ENCODE measurements at places on chromosomes 7 and 10. TPM values are rescaled to one million over a fixed set of nuclear protein-coding genes. Genes with fewer than 3 reads are reported as not detected.

Gene IFIT1B
- not detected for total RNA-seq

Gene NUTM2E
- total RNA-seq = 0.30 TPM

Gene PUS7
- total RNA-seq = 15.6 TPM

DNA sequence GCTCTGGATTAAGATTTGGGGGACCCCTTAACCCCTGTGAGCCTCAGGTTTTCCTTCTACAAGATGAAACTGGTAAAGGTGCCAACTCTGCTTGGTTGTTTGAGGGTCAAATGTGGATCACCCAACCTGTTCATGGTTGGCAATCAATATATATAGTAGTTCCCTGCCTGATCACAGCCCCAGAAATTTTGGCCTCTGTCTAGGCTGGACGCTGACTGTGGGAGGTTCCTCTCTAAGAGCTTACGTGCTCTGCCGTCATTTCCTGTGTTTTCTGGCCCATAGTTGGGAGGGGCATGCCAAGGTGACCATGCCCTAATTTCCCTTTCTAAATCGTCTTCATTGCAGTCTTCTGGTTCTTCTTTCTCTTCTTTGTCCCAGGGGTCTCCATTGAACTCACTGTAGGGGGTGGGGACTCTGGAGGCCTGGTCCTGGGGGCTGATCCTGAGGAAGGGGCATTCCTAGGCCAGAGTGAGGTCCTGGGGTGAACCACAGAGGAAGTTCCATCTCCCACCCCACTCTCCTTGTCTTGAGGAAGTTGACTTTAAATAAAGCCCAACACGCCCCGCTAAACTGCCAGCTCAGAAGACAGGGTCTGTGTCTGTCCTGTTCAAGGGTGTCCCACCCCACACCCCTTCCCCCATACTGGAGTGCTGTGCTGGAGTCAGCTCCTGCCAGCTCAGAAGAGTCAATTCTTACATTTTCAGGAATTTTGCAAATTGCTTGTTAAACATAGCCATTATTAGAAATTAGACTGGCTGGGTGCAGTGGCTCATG is 98.9 kb upstream of the SDK1 start:
- no peaks in the 10 kb centered on the region for H3K27me3 ChIP-seq
- no peaks in the 10 kb centered on the region for H3K36me3 ChIP-seq
- DNase-seq = no peak

GRCh38 chr10:71421075-71421434 is 24.3 kb downstream of the CDH23 start:
- no peak overlapping the region for H3K4me3 ChIP-seq
- no peaks in the 10 kb centered on the region for H3K27me3 ChIP-seq
- H3K36me3 ChIP-seq = no peaks in the 10 kb centered on the region
- no peaks in the 10 kb centered on the region for H3K4me1 ChIP-seq

Gene AKR1C8
- total RNA-seq = not detected

Gene SUFU
- total RNA-seq = 17.7 TPM

Gene ERVW-1
- not detected for total RNA-seq

- H3K36me3 ChIP-seq = no peaks in the 10 kb centered on the region
- H3K27me3 ChIP-seq = no peaks in the 10 kb centered on the region
- H3K27ac ChIP-seq = no peak overlapping the region
- DNase-seq = no peak
- no peak overlapping the region for H3K4me3 ChIP-seq
These were observed 41.4 kb downstream of the NRP1 start for GRCh38 chr10:33293076-33293475.

- peak; percentile 3 for DNase-seq
- no peaks in the 10 kb centered on the region for H3K36me3 ChIP-seq
- no peaks in the 10 kb centered on the region for H3K27me3 ChIP-seq
- H3K27ac ChIP-seq = no peak overlapping the region
These were observed 131.4 kb downstream of the ADAM12 start for GRCh38 chr10:126256864-126257263.

Gene TET1
- total RNA-seq = 5.7 TPM

GRCh38 chr10:131784363-131785120 is 116.3 kb upstream of the PPP2R2D start:
- H3K27ac ChIP-seq = no peak overlapping the region
- no peak overlapping the region for H3K4me3 ChIP-seq
- no peak for DNase-seq
- H3K27me3 ChIP-seq = no peaks in the 10 kb centered on the region
- no peaks in the 10 kb centered on the region for H3K4me1 ChIP-seq

GRCh38 chr7:24143547-24143946 is 140.4 kb upstream of the NPY start:
- DNase-seq = no peak
- H3K4me1 ChIP-seq = no peaks in the 10 kb centered on the region
- H3K36me3 ChIP-seq = no peaks in the 10 kb centered on the region

GRCh38 chr7:2542916-2543871 is 12.1 kb downstream of the BRAT1 start:
- no peaks in the 10 kb centered on the region for H3K36me3 ChIP-seq
- no peaks in the 10 kb centered on the region for H3K4me1 ChIP-seq
- no peaks in the 10 kb centered on the region for H3K27me3 ChIP-seq
- no peak overlapping the region for H3K27ac ChIP-seq
- no peak overlapping the region for H3K4me3 ChIP-seq
- no peak for DNase-seq

DNA sequence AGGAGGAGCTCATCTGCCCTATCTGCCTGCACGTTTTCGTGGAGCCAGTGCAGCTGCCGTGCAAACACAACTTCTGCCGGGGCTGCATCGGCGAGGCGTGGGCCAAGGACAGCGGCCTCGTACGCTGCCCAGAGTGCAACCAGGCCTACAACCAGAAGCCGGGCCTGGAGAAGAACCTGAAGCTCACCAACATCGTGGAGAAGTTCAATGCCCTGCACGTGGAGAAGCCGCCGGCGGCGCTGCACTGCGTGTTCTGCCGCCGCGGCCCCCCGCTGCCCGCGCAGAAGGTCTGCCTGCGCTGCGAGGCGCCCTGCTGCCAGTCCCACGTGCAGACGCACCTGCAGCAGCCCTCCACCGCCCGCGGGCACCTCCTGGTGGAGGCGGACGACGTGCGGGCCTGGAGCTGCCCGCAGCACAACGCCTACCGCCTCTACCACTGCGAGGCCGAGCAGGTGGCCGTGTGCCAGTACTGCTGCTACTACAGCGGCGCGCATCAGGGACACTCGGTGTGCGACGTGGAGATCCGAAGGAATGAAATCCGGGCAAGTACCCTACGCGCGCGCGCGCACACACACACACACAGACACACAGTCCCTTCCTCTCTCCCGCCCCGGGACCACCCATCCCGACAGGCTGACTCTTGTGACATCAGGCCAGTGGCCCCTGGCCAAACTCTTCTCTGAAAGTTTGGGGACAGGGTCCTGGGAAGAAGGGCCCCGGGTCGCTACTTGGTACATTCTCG is 538 bp downstream of the TRIM8 start:
- DNase-seq = peak; percentile 89
- no peaks in the 10 kb centered on the region for H3K36me3 ChIP-seq
- H3K27ac ChIP-seq = peak overlapping the region; percentile 98
- peaks cover 23% of the 10 kb centered on the region for H3K4me1 ChIP-seq

Gene MACC1
- total RNA-seq = 0.26 TPM

DNA sequence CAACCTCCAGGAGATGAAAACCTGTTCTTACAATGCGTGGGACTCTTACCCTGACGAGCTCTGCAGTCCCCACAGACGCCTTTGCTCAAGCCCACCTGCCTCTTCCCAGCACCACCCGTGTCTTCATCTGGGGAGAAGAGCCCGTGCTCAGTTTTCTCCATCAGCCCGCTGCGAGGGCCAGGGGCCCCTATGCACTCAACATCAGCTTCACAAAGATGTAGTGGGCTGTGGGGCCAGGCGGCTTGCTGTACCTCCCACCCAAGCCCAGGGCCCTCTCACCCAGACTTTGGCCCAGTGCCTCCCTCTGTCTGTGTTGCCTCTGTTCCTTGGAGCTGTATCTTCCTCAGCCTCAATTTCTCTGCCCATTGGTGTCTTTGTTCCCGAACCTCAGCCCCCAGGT is 436.6 kb downstream of the DNAJB6 start:
- no peaks in the 10 kb centered on the region for H3K4me1 ChIP-seq
- no peaks in the 10 kb centered on the region for H3K27me3 ChIP-seq
- no peak overlapping the region for H3K4me3 ChIP-seq
- H3K36me3 ChIP-seq = no peaks in the 10 kb centered on the region
- no peak overlapping the region for H3K27ac ChIP-seq
- DNase-seq = no peak

- no peaks in the 10 kb centered on the region for H3K27me3 ChIP-seq
- H3K4me1 ChIP-seq = no peaks in the 10 kb centered on the region
- no peaks in the 10 kb centered on the region for H3K36me3 ChIP-seq
- H3K27ac ChIP-seq = no peak overlapping the region
- H3K4me3 ChIP-seq = no peak overlapping the region
These were observed 48.2 kb upstream of the NFKB2 start for GRCh38 chr10:102347236-102347828.

- peaks cover 12% of the 10 kb centered on the region for H3K4me1 ChIP-seq
- no peak overlapping the region for H3K27ac ChIP-seq
- H3K27me3 ChIP-seq = no peaks in the 10 kb centered on the region
- H3K36me3 ChIP-seq = no peaks in the 10 kb centered on the region
- DNase-seq = no peak
These were observed 182.2 kb downstream of the NOC3L start for GRCh38 chr10:94180576-94180975.

DNA sequence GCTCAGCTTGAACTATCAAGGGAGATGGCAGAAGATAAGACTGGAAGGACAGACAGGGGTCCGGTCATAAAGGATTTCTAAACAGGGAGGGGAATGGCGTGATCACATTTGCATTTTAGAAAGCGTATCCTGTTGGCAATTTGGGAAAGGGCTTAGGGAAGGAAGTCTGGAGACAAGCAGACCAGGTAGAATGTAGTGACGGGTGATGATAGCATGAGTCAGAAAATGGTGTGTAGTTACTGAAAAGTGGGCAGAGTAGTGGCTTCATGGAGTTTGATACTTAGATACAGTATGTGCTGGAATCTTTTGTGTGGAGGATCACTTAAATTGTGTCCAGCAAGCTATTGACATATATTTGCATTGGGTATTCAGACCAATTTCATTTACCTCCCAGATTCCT is 61.2 kb downstream of the LRGUK start:
- H3K27me3 ChIP-seq = no peaks in the 10 kb centered on the region
- H3K4me3 ChIP-seq = no peak overlapping the region
- no peaks in the 10 kb centered on the region for H3K4me1 ChIP-seq
- no peaks in the 10 kb centered on the region for H3K36me3 ChIP-seq
- no peak for DNase-seq

- DNase-seq = peak; percentile 26
- no peak overlapping the region for H3K4me3 ChIP-seq
- no peak overlapping the region for H3K27ac ChIP-seq
- H3K4me1 ChIP-seq = peaks cover 2% of the 10 kb centered on the region
These were observed 428.3 kb upstream of the NPVF start for GRCh38 chr7:25656581-25657026.

DNA sequence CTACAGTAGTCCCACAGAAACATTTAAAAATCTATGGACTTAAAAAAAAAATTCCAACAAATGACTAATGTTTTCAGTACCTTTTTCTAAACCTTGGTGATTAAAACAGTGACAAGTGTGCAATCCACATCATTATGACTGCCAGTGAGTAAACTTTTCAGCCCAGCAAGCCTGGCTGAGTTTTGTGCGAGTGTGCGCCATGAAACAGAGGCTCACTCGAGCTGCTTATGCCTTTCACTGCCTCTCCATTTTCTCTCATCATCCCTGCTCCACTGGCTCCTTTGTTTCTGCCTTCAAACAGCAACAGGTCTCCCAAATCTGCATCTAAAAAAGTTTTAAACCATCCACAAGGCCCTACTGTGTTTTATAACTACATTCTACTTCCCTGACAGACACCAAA is 105.8 kb downstream of the USP6NL start:
- H3K27ac ChIP-seq = no peak overlapping the region
- H3K36me3 ChIP-seq = no peaks in the 10 kb centered on the region
- no peak for DNase-seq
- peaks cover 2% of the 10 kb centered on the region for H3K4me1 ChIP-seq

Gene PILRA
- 3.3 TPM for total RNA-seq

DNA sequence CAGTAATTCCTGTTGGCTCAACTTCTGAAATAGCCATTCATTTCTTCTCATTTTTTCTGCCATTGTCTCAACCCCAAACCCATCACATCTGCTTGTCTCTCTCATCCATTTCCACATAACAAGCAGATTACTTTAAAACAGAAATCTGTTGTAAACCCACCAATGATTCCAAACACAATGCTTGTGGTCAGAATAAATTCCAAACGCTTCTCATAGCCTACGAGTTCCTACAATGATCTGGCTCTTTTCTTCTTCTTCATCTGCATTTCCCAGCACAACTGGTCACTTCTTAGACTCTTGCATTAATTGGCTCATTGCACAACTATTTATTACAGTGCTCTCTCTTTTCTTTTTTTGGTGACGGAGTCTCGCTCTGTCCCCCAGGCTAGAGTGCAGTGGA is 364.1 kb downstream of the GATA3 start:
- H3K36me3 ChIP-seq = no peaks in the 10 kb centered on the region
- no peak overlapping the region for H3K4me3 ChIP-seq
- no peak for DNase-seq
- no peaks in the 10 kb centered on the region for H3K27me3 ChIP-seq
- no peak overlapping the region for H3K27ac ChIP-seq
- H3K4me1 ChIP-seq = no peaks in the 10 kb centered on the region

Gene PPP1R17
- 0.38 TPM for total RNA-seq

- no peaks in the 10 kb centered on the region for H3K27me3 ChIP-seq
- no peaks in the 10 kb centered on the region for H3K4me1 ChIP-seq
- no peaks in the 10 kb centered on the region for H3K36me3 ChIP-seq
These were observed 21.0 kb downstream of the ANKRD30A start for GRCh38 chr10:37146443-37146842.

DNA sequence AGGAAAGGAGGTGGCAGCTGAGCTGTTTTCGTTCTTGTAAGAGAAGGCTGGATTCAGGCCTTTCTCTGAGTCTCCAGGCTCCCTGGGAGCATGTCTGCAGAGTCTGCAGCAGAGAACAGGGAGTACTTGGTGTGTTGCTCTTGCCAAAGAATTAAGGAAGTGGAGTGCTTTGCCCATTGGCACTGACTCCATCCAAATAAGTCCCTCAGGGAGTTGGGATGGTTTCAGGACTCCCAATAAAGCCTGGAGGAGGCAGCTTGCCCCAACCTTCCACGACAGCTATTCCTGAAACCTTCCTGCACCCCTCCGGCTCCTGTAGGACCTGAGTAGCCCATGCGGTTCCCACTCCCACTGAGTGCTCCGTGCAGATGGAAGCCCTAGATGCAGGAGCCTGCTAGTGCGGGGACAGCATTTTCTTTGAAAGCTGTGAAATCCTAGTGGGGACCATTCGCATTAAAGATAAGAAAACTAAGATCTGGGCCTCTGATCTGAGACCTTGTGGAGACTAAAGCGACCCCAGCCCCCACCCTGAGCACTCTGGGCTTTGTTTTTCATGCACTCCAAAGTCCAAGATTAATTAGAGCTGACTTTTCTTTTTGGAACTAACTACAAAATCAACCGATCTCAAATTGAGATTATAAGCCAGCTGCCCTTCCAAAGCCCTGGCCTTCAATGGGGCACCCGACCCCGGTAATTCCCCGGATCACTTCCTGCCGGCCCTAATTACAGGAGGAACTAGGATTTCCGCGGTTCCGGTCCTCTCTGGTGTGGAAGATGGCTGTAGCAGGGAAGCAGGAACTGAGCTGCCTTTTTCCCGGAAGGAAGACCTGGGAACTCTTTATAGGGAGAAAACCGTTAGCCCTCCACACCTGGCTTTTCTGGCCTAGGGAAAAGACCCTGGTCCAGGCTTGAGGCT is 110.2 kb downstream of the COL13A1 start:
- H3K4me1 ChIP-seq = peaks cover 16% of the 10 kb centered on the region
- no peaks in the 10 kb centered on the region for H3K36me3 ChIP-seq
- no peaks in the 10 kb centered on the region for H3K27me3 ChIP-seq
- H3K4me3 ChIP-seq = no peak overlapping the region
- no peak overlapping the region for H3K27ac ChIP-seq

Gene KNDC1
- total RNA-seq = 23.3 TPM

GRCh38 chr7:150732786-150733481 is 4.3 kb upstream of the GIMAP5 start:
- no peak for DNase-seq
- no peaks in the 10 kb centered on the region for H3K36me3 ChIP-seq
- no peak overlapping the region for H3K4me3 ChIP-seq
- no peaks in the 10 kb centered on the region for H3K4me1 ChIP-seq
- H3K27ac ChIP-seq = no peak overlapping the region
